Posterior vena cava (tissue), 2 donors: ENCODE measurements at places on chromosomes 13 and 19.
A peak's percentile ranks its signal among the peaks of the same experiment; 100 is the strongest.

DNA sequence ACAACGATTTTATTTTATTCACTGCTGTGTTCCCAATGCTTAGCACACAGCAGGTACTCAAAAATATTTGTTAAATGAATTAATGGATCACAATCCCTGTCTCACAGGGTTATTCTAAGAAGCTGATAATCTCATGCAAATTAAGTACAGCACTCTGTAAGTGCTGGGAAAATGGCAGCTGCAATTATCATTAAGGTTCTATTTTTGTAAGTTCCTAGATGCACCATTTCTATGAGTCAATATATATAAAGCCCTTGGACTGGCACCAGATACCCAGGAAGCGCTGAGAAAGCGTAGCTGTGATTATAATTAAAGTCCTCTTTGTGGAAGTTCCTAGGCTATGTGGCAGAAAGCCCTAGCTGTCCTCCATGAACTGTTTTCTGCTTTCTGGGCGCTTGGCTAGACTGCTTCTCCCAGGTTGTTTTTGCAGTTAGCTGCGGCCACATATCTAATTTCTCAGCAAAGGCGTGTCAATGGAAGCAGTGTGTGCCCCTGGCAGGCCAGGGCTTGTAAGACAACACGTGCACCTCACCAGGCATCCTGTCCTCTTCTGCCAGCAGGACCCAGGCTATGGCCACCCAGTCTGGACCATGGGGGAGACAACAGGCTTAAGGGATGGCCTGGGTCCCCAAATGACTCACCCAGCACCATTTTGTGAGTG, 5.2 kb upstream of the SRRM5 start:
- no peak for DNase-seq

GRCh38 chr19:28641395-28641794, 571.6 kb downstream of the UQCRFS1 start:
- no peak for DNase-seq

DNA sequence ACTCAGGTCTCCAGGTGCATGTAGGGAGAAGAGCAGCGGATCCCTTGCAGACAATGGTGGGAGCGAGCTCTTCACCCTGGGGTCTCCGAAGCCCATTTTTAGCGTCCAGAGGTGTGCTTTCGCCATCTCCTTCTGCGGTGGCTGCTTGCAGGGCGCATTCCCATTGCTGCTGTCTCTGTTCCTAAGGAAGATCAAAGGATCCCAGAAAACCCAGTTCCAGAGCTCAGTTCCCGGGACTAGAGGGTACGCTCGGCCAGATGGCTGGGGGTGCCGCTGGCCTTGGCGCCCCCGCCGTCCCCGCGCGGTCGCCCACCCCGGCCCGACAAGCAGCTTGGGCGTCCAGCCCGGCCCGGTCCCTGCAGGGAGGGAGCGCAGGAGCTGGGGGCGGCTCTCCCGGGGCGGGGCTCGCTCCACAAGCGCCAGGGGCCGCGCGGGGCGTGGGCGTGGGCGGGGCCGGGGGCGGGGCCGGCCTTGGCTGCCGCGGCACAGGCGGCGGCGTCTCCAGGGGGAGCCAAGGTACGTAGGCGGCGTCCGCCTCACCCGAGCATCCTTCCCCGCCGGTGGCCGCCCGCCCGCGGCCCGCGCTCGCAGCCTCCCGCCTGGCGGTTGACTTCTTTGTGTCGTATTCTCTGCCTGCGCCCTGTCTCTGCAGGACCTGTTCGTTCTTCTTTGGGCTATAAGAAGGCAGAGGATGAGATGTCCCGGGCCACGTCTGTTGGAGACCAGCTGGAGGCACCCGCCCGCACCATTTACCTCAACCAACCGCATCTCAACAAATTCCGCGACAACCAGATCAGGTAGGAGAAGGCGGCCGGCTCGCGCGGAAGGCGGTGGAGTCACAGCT, 96.8 kb downstream of the ATP8A2 start:
- DNase-seq = no peak

DNA sequence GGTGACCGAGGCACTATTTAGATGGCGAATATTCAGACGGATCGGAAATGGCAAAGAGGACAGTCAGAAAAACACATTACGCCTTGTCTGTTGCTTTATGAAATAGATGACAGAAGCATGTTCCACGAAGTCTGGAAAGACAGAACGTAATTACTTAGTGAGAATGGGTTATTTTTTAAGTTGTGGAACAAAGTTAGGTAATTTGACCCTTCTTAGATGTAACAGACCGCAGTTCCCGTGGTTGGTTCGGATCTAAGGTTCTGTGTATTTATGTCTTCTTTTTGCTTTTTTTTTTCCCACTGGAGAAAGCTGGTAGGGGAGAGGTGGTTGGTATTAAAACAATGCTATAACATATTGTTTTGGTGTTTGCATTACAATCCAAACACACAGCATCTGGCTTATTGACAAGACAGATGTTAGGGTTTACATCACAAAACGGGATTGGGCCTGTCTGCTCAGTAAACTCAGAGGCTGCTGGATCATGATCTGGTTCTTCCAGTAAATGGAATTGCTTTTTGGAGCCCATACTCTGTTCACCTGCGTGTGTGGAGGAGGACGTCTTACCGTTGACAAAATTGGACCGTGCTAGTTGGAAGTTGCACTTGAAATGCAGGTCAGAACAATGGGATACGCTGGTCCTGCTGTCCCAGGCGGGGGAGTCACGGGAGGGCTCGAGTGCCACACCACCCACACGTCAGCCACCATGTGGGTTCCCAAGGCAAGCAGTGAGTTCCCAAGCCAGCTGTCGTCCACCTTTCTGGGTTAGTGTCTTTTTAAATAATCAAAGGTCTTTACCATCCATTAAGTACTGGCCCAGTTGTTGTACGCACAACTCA, 13.8 kb downstream of the ATP11A start:
- DNase-seq = peak; percentile 67

DNA sequence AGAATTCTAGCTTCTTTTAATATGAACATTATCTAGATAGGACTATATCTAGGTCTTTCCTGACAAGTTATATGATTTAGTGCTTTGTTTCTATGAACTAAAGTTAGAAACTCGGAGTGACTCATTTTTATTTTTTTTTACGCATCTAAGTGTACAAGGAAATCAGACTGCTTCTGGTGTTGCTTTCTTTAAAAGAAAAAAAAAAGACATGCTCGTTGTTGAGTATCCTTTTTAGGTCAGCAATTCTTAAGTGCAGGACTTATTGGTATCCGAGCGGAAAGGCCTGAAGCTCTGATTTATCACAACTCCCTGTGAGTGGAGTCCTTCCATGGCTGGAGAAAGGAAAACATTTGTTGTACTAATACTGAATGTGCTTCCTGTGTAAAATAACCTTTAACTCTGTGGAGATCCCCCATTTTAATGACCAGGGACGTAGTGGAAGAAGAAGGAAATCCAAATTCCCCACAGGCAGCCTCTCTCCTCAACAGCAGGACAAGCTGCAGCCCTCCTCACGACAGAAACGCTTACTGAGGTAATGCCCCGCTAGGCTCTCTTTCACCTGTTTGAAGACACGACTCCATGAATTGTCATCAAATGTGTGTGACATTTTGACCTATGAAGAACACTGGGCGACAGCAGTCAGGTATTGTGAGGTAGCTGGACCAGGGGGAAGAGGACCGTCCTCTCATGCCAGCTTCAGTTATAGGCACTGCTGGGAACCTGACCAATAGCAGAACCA, 17.9 kb upstream of the POMP start:
- DNase-seq = no peak

- no peak for DNase-seq
Observed at GRCh38 chr13:24141333-24141910, 19.1 kb upstream of the SPATA13 start.

GRCh38 chr13:93227878-93228642, 1.5 kb downstream of the GPC6 start:
- peak; percentile 89 for DNase-seq

- no peak for DNase-seq
Observed at GRCh38 chr13:67519356-67519755, 289.2 kb upstream of the PCDH9 start.

GRCh38 chr19:12749938-12750521, 1.6 kb upstream of the BEST2 start:
- no peak for DNase-seq

- no peak for DNase-seq
Observed at GRCh38 chr19:37127999-37128820, 44.3 kb downstream of the ZNF585A start.

DNA sequence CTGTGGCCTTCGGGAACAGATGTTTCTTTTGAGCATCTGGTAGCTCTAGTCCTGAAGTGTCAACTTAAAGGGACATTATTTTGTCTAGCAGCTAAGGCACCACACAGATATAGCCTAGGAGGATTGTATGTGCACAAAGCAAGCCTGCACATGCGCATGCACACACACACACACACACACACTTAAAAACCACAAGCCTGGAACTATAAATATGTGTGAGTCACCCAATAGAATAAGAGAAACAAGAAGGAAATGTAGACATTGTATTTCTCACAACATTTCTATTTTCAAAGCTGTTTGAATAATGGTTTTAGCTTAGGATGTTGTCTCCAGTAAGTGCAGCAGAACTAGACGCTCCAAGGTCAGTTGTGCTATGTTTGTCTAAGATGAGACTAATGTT, 516.5 kb downstream of the SUCLA2 start:
- DNase-seq = no peak

DNA sequence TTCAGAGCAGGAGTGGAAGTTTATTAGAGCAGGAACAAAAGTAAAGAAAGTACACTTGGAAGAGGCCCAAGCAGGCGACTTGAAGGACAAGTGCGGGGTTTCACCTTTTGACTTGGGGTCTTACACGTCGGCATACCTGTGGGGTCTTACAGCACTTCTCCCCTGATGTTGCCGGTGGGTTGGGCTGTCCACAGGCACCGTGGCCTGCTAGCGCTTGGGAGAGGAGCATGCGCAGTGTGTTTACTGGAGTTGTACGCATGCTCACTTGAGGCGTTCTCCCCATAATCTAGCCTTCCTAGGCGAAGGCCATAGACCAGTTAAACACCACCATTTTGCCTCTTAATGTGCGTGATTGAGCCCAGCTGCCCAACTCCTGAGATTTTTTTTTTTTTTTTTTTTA, 25.0 kb upstream of the PLEKHF1 start:
- peak; percentile 24 for DNase-seq

GRCh38 chr13:112438515-112438914, 62.4 kb downstream of the SPACA7 start:
- no peak for DNase-seq
